ENCODE measurements at places on chromosomes 12 and 14.

DNA sequence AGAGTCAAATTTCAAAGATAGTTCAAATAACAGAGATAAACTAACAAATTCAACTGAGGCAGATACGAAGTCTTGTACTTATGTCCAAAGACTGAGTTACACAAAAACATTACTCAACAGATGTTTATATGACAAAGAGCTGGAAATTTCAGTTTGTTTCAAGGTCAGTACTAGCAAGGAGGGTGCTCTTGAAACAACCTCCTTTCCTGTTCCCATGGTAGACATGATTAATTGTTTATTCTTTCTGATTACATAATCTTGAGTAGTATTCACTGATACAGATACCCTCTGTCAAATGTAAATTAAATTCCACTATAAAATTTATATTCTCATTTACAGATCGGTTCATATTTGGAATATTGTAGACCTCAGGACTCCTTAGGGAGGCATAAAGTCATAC lies 23.4 kb downstream of the TSPAN8 start:
- no peak for DNase-seq

GRCh38 chr12:76236640-76237039 lies 111.6 kb downstream of the BBS10 start:
- DNase-seq = no peak

DNA sequence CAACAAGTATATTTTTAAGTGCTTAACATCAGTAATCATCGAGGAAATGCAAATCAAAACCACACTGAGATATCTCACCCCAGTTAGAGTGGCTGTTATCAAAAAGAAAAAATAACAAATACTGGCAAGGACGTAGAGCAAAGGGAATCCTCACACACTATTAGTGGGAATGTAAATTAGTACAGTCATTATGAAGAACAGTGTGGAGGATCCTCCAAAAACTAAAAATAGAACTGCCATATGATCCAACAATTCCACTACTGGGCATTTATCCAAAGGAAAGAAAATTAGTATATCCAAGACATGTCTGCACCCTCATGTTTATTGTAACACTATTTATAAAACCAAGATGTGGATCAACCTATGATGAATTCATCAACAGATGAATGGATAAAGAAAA lies 149.0 kb upstream of the PWP1 start:
- no peak for DNase-seq

- no peak for DNase-seq
These were observed 478.5 kb downstream of the NELL2 start for GRCh38 chr12:44397631-44398030.

GRCh38 chr12:62799126-62799736 lies 135.7 kb downstream of the PPM1H start:
- DNase-seq = peak; percentile 10

All from stimulated activated CD8-positive, alpha-beta memory T cell treated with anti-CD3 and anti-CD28 coated beads, Interleukin-7, amount 100 ng/mL, for 4 hours (primary cell).